ENCODE measurements at places on chromosomes 4 and X. TPM values are rescaled to one million over a fixed set of nuclear protein-coding genes. Genes with fewer than 3 reads are reported as not detected.
A peak's percentile ranks its signal among the peaks of the same experiment; 100 is the strongest.

RS1 gene
- not detected for total RNA-seq

NLGN4X gene
- 0.25 TPM for total RNA-seq

ADH7 gene
- total RNA-seq = not detected

DNA sequence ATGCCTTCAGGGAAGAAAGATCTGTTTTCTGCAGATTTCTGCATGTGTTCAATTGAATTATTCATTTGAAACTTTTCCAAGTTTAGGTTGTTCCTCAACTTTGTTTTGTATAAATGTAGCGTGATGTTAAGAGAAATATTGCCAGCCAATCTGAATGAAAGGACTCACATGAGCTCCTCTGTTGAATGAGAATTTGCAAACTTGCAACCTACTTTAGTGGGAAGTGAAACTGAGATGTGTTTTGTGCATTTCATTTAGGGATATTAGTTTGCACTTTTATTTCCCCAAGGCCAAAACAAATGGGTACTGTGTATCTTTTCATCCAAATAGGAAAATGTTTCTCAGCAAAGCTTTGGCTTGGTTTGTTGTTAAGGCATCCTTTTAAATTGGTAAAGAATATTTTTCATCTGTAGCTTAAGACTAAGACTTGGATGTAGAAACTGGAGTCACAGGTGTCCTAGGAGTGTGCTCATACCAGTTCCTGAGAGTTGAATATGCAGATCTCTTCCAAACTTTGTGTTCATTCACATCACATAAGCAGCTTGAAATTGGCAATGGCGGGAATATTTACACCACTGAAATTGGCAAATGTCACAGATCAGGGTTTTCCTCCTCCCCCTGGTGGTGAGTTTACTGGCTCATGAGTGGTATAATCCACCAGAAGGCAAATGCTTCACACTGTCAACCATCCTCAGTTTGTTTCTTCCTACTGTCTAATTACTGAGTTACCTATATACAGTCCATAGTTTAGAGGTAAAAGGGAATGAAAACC is 193.6 kb upstream of the BANK1 start:
- peak; percentile 19 for DNase-seq

DNA sequence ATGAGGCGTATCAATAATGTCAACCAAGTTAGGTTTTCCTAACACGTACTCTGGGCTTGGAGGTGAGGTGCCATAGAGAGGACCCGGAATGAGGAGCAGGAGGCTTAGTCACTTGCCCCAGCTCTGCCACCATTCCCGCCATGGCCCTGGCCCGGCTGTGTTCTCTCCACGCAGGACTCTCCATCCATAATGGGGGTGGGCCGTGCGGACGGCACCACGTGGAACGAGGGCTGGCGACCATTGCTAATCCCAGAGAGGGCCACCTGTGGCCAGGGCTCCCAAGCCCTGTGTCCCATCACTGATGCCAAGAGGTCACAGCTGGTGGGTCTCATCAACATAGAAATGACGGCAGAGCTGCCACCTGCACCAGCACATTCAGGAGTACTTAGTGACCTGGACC is 76.4 kb downstream of the JAKMIP1 start:
- no peak for DNase-seq

DNA sequence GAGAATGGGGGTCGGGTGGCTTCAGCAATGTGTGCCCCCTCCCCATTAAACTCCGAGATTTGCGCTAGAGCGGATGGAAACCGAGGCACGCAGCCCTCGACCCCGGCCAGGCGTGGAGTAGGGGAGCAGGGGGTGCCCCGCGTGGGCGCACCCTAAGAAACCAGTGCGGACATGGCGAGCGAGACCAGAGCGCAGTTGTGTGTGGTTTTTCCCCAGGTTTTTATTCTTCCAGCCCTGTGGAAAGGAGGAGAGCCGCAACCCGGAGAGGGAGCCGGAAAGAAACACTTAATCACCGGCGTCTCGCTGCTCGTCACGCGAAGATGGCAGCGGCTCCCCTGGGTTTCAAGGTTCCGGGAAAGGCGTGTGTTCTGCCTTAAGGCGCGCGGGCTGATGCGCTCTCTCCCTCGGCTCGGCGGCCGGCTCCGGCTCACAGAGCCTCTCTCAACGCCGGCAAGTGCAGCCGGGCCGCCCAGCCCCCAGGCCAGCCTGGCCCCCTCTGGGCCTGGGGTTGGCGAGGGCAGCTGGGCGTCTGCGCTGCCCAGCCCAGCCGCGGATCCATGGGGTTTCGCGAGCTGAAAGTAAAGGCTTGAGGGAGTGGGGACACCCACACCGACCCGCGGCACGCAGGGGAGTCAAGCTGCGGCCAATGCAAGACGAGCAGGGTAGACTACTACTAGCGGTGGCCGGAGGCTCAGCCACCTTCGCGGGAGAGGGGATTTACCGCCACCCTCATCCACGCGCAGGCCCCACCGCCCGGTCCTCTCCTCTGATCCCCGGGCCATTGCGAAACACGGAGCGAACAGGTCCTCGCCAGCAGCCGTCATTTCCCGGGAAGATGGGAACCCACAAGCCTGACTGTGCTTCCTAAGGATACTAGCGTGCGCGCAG is 74.0 kb upstream of the BCOR start:
- DNase-seq = no peak

DNA sequence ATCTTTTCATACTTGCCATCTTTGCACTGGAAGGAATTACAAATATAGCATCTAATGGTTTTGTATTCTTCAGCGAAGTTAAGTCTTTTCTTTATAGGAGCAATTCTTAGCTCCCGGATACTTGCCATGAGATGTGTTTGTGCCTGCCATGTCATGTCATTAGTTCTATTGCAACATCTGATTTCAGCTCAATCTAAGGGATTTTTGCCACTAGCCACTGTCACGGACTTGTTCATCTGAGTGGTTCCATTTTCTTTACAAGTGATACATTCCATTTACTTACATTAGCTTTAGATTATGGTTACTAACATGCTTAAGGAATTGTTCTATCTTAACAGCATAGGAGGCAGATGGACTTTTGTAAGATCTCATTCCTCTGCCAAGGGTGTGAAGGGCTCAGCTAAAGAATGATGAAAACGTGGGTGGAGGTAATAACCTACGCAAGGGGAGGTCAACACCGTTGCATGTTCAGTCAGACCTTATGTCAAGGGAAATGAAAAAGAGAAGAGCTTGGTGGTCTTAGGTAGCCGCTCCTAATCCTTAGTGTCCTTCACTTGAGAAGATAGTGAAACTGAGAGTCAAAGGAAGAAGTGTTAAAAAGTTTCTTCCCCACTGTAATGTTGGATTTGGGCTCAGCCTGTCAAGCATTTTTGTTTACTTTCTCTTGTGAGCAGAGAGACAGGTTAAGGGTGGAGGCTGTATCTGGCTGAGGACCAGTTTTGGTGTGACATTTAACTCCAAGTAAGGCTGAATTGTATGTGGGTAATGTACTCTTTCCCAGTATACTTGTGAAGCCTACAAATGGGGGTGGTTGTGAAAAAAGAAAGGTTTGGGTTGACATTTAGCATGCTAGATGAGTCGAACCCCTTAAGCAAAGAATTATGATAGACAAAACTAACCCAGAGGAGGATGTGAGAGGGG is 3.6 kb upstream of the KLHL2 start:
- DNase-seq = no peak

DNA sequence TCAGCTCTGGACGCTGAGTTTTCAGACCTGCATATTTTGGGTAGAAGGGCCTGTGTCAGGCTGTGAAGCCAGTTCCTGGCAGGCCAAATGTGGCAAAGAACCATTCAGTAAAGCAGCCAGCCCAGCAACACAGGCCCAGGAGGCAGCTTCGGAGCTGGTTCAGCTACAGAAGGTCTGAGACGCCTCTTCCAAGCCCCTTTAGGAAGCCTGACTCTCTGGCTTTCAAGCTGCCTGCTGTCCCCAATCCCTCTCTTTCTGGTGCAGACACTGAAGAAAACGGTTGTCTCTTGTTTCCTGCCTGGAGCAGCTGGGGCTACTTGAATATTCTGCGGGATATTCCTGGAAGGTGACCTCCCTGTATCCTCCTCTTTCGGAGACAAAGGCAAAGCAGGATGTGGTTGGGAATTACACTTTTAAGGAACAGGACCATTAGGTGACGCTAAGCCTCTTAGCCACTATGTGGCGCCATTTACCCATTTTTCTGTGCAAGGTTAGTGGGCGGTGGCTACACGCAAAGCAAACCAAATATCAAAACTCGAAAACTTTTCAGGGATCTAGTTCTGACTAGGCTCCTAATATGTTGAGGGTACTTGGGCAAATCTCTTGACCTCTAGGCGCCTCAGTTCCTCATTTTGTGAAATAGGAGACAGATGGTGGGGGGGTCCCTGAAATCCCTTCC is 47.2 kb upstream of the LAS1L start:
- DNase-seq = peak; percentile 31

Measured in T-cell (primary cell).